ENCODE measurements at places on chromosomes 7 and 10. TPM values are rescaled to one million over a fixed set of nuclear protein-coding genes. Genes with fewer than 3 reads are reported as not detected.

BMI1 gene
- 28.7 TPM for total RNA-seq

ZC3HAV1 gene
- 22.3 TPM for total RNA-seq

DNA sequence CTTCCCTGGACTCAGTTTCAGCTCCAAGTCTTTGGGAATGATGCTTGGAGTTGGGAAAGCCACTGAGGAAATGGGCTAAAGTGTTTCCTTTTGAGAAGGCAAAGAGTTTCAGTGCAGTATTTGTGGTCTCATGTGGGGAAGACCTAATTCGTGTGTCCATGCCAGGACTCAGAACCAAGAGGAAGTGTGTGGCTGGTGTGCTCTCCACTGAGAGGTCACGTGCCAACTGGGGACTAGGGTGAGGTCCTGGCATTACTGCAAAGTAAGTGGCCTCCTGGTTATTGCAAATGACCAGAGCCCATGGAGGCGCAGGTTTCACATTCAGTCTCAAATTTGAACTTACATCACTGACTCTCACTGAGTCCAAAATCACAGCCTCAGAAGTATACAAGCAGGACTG is 48.6 kb upstream of the ITPRID1 start:
- no peak for DNase-seq
- no peaks in the 10 kb centered on the region for H3K36me3 ChIP-seq
- no peaks in the 10 kb centered on the region for H3K27me3 ChIP-seq
- H3K4me1 ChIP-seq: no peaks in the 10 kb centered on the region
- no peak overlapping the region for H3K4me3 ChIP-seq

GRCh38 chr7:23449941-23450340 is 20.4 kb downstream of the IGF2BP3 start:
- no peak overlapping the region for H3K27ac ChIP-seq
- no peak overlapping the region for H3K4me3 ChIP-seq
- no peaks in the 10 kb centered on the region for H3K36me3 ChIP-seq

DNA sequence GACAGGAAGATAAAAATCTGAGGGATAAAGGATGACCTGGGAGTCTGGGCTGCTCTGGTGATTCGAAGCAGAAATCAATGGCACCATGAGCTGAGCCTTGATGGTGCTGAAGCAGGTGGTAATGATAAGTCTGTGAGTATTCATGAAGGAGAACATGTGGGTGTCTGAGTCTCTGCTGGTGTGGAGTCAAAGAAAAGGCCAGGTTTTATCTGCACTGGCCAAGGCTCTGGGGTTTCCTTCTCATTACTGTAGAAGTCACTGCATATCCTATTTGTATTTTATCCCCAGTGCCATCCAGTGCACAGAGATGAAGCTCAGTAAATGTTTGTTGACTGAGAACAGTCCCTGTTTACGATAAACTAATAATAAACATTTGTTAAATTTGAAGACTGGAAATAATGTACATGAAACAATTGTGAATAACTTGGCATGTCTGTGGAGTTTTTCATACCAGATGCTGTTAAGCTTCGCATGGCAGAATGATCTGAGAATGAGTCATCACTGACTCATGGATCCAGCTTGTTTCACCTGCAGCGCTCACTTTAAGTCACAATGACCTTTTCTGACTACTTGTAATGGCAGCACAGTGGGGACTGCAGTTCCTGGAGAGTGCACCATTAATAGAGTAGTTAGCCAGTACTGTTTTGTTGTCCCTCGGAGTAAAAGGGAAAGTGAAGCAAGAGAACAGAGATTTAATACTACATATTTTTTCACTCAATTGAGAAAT is 538.5 kb downstream of the HTR7 start:
- no peaks in the 10 kb centered on the region for H3K4me1 ChIP-seq
- H3K27ac ChIP-seq: no peak overlapping the region
- no peaks in the 10 kb centered on the region for H3K27me3 ChIP-seq
- DNase-seq: no peak
- H3K36me3 ChIP-seq: no peaks in the 10 kb centered on the region
- H3K4me3 ChIP-seq: no peak overlapping the region

GRCh38 chr10:130836344-130836743 is 475.2 kb downstream of the TCERG1L start:
- H3K27me3 ChIP-seq: no peaks in the 10 kb centered on the region
- H3K4me3 ChIP-seq: no peak overlapping the region
- no peak for DNase-seq
- H3K27ac ChIP-seq: no peak overlapping the region

GRCh38 chr10:102113261-102113955 is 6.8 kb downstream of the LDB1 start:
- no peak overlapping the region for H3K27ac ChIP-seq
- peaks cover 30% of the 10 kb centered on the region for H3K36me3 ChIP-seq
- H3K4me1 ChIP-seq: peaks cover 48% of the 10 kb centered on the region
- H3K4me3 ChIP-seq: peak overlapping the region; percentile 18
- peak; percentile 50 for DNase-seq
- no peaks in the 10 kb centered on the region for H3K27me3 ChIP-seq

DNA sequence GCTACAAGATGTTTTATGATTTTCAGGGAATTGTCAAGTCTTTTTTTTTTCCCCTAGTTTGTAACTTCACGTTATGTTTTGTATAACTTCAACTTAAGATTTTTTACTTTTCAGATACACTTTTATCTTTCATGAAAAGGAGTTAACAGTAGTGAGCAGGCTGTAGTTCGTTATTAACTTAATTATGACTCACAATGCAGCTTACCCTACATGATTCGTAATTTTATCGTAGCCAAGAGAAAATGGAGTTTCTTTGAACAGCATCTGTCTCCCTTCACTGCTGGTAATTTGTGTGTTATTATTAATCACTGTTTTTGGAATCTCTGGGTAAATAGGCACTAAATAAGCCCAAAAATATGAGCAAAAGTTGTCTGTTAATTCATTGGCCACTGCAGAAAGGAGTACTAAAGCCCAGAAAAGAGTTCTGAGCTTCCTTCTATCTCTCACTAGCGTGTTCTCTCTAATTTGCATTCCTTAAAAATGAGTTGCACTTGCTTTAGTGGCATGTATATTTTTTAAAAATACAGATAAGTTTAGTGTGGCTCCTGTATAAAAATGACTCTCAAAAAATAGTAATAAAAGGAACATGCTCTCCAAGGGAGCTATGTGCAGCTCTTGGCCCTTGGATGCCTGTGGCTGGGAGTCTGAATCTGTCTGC is 36.1 kb downstream of the RALA start:
- H3K27ac ChIP-seq: no peak overlapping the region
- H3K36me3 ChIP-seq: no peaks in the 10 kb centered on the region
- H3K4me1 ChIP-seq: no peaks in the 10 kb centered on the region
- no peak overlapping the region for H3K4me3 ChIP-seq
- no peaks in the 10 kb centered on the region for H3K27me3 ChIP-seq

DNA sequence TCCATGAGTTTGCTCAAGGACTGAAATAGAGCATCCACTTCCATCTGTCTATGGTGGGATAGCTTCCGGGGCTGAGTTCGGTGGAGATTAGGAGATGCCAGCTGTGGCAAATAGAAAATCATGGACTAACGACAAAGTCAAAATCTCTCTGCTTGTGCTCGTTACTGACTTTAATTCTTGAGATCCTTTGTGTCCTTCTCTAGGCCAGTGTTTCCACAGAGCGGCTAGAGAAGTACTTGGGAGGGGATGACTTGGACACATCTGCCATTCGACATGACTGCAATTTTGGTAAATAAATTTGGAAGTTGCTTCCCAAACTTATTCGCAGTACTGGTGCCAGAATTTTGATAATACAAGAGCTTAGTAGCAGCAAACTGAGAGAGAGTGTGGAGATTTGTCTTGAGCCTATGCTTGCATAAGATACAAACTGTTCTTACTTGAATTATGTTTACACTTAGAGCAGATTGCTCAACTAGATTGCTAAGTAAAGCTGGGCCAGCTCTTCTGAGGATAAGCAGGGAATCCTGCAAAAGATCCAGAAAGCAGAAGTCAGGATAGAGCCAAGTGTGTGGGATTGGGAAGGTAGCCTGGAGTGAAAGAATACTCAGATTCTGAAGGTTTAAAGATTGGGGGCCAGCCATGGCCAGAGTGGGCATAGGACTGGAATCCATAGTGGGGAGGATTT is 27.6 kb downstream of the ABCC2 start:
- peaks cover 17% of the 10 kb centered on the region for H3K36me3 ChIP-seq
- no peaks in the 10 kb centered on the region for H3K4me1 ChIP-seq
- no peak for DNase-seq
- no peaks in the 10 kb centered on the region for H3K27me3 ChIP-seq
- H3K27ac ChIP-seq: no peak overlapping the region

- peaks cover 13% of the 10 kb centered on the region for H3K4me1 ChIP-seq
- peaks cover 40% of the 10 kb centered on the region for H3K36me3 ChIP-seq
- no peak overlapping the region for H3K4me3 ChIP-seq
Measured at GRCh38 chr10:13117841-13118783, 18.1 kb downstream of the OPTN start.

DNA sequence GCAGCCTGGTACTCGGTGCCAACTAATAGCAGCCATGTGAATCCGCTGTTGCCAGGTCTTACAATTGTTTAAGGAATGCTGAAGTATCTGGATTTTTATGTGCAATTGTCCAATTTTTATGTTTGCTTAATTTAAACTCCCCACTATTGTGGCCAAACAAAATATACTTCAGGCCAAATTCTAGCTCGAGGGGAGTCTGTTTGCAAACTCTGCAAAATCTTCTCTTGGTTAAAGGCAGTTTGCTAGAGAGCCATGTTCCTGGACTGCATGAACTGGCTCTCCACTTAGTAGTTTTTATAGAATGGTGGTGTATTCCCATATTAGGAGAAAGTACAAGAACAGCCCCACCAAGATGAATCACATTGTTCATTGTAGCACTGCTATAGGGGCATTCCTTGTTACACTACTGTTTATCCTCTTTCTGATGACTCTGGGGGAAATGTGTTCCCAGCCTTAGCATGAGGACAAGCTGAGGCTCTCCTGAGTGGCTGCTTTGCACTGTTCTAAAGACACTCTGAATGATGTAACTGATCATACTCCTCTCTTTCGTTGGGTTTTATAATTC is 178.0 kb upstream of the GLI3 start:
- no peaks in the 10 kb centered on the region for H3K4me1 ChIP-seq
- H3K4me3 ChIP-seq: no peak overlapping the region
- no peaks in the 10 kb centered on the region for H3K27me3 ChIP-seq
- no peak for DNase-seq
- no peaks in the 10 kb centered on the region for H3K36me3 ChIP-seq

GRCh38 chr10:74898201-74898976 is 72.0 kb downstream of the KAT6B start:
- no peaks in the 10 kb centered on the region for H3K4me1 ChIP-seq
- H3K4me3 ChIP-seq: no peak overlapping the region
- DNase-seq: no peak
- no peaks in the 10 kb centered on the region for H3K27me3 ChIP-seq

DNA sequence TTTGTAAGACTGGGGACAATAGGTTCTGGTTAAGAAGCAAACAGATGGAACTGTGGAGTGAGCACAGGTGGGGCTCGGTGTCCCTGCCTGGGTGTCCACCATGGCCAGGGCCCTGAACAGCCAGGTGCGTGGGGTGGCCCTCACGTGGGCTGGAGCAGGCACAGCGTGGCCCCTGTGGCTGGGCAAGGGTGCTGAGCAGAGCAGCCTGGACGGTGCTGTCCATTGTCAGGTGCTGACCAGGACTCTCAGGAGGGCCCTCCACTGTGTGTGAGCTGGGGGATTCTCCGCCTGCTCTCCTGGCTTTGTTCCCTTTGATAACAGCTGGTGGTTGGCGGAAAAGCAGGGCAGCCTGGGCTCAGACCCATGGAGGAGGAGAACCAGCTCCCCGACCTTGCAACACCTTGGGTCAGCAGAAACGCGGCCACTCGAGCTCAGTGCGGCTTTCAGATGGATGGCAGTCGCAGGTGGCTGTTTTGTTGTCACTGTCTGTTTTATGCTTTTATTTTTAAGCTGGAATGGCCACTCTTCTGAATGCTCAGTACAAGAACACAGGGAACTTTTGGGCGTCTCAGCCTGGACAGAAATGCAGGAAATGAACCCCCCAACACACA is 273.9 kb upstream of the ADARB2 start:
- H3K4me1 ChIP-seq: no peaks in the 10 kb centered on the region
- no peak overlapping the region for H3K4me3 ChIP-seq
- H3K36me3 ChIP-seq: no peaks in the 10 kb centered on the region
- no peak overlapping the region for H3K27ac ChIP-seq

- no peak overlapping the region for H3K4me3 ChIP-seq
- DNase-seq: no peak
- no peaks in the 10 kb centered on the region for H3K27me3 ChIP-seq
- no peak overlapping the region for H3K27ac ChIP-seq
Measured at GRCh38 chr10:3432081-3432825, 259.7 kb upstream of the PITRM1 start.

DNA sequence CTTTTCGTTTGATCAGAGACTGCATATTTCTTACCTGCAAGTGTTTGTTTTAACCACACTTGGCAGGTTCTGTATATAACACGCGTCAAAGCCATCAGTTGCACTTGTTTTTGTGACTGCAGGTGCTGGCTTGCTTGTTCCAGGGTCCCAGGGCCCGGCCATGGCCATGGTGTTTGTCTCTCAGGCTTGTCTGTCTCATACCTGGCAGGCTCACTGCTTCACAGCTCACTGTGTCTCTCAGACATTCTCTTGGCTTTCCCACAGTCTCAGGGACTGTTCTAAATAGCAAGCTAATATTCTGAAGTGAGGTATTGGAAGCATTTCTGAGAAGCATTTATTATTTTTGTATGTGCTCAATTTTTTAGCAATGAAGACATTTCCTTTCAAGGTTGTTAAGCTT is 46.9 kb downstream of the GPR141 start:
- H3K27me3 ChIP-seq: no peaks in the 10 kb centered on the region
- no peaks in the 10 kb centered on the region for H3K36me3 ChIP-seq
- no peak overlapping the region for H3K4me3 ChIP-seq
- H3K27ac ChIP-seq: no peak overlapping the region
- no peaks in the 10 kb centered on the region for H3K4me1 ChIP-seq
- no peak for DNase-seq

DNA sequence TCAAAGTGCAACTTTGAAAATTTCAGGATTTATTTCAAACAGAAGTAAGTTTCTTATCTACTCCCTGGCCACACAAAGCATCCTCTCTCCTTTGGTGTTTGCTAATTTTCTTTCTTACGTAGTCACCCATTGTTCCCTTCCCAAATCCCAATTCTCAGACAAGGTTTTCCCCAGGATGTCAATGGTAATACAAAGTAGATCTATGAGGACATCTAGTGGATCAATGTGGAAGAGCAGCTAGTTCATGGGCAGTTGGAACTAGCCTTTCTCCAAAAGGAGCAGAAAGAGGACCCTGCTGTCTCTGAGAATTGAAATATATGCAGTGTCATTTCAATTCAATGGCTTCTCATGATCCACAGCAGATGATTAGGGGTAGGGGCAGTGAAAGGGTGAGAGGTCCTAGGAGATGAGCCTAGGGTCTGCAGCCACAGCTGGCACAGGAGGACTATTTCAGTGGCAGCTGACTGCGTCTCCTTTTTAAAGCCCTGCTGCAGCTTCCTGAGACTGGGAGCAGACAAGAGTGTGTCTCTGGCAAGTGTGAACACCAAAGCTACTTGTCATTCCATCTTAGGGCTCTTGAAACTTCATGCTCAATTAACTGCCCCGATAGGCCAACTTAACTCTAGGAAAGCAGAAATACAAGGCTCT is 632.6 kb downstream of the KCNMA1 start:
- no peak overlapping the region for H3K27ac ChIP-seq
- H3K36me3 ChIP-seq: no peaks in the 10 kb centered on the region
- DNase-seq: no peak
- no peaks in the 10 kb centered on the region for H3K27me3 ChIP-seq
- H3K4me3 ChIP-seq: no peak overlapping the region
- H3K4me1 ChIP-seq: no peaks in the 10 kb centered on the region

All from liver (tissue), 10 donors.